ENCODE measurements at places on chromosomes 2 and 18. TPM values are rescaled to one million over a fixed set of nuclear protein-coding genes. Genes with fewer than 3 reads are reported as not detected.

DNA sequence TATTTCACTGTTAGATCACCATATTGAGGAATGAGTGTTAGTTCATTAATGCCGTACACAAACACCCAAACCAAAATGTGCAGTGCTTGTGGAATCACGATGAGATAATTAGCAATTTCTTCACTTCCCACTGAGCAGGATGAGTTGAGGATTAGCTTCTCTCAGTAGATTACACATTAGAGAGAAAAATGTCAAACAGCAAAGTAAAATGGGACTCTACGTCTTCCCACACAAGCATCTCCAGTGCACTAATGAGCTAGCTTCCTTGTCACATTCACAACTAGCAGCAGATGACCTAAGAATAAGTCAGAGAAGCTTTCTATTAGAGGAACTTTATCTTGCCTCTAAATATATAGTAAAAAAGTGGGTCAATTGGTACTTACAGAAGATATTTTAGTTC lies 926.9 kb downstream of the TSN start:
- DNase-seq = no peak

GRCh38 chr2:205800224-205800623 lies 117.9 kb downstream of the NRP2 start:
- DNase-seq = no peak

DNA sequence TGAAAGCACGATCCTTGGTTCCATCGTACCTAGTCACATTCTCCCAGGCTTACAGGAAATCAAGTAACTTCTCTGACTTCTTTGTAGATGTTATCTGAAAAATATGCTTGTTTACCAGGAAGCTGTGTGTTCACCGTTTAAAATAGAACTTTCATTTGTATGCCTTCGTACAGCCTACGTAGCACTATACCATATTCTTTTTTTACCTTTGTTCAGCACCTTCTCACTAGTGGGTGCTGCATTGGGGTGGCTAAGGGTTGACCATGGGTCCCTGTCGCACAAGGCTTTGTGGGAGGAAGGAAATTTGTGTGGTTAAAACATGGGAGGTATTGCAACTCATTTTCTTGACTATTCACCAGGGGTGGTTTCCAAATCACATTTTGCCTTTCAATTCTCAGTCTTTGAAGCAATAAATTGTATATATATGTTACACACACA lies 16.6 kb downstream of the MALT1 start:
- DNase-seq = no peak

DNA sequence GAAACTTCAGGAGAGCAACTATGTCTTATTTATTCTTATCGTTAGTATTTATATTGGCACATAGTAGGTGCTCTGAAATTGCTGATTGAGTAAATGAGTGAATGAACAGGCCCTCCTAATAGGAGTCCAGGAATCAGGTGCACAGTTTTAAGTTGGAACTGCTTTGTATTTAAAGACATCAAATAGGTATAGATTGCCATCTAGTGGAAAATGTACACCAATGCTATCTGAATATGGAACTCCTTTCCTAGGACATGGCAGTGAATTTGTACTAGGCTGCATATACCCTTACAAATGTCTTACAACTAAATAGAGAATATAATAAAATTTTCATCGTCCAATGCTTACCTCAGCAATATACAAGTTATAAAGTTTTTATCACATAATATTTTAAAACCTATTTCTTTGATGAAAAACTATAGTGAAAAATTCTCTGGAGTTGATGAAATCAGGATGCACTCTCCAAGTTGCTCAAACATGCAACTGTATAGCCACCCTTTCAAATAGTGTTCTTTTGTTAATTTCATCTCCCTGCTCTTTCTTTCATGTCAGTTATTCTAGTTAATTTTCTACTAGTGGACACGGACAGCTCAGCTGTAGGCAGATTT lies 318.9 kb upstream of the SYT4 start:
- no peak for DNase-seq

GRCh38 chr2:233013027-233013461 lies at the start of gene NGEF:
Gene NGEF, minus strand, starts transcription at chr2:233013256. Its CDS starts 38,366 bp downstream, at chr2:232974890.
- no peak for DNase-seq

DAW1 gene
- total RNA-seq = 0.19 TPM

TRIM43 gene
- not detected for total RNA-seq

Measured in left ventricle myocardium inferior (tissue), 1 donor.